ENCODE measurements at places on chromosomes 3 and 15.

DNA sequence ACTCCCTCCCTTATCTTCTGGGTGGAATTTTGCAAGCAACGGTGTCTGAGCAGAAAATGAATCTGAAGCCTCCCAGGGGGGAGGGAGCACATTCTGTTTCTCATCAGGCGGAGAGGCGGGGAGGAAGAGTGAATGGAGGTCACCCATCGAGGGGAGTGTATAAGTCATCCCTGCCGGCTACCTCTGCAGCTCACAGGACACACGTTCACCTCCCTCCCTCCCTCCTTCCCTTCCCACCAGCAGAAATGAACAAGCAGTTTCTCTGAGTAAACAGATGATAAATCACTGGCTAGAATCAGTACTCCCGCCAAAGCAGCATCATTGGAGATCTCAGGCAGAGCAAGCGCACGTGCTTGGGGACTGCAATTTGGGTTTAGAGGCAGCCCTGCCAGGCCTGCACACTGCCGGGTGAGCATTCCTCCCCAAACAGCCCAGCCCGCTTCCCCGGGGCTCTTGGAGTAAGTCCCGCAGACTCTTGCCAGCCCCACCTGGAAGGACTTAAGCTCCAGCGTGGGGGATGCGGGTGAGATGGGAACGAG is 38.3 kb downstream of the CPN2 start:
- no peak for DNase-seq

- DNase-seq = no peak
These were observed 247.1 kb downstream of the CHST2 start for GRCh38 chr3:143366672-143367071.

DNA sequence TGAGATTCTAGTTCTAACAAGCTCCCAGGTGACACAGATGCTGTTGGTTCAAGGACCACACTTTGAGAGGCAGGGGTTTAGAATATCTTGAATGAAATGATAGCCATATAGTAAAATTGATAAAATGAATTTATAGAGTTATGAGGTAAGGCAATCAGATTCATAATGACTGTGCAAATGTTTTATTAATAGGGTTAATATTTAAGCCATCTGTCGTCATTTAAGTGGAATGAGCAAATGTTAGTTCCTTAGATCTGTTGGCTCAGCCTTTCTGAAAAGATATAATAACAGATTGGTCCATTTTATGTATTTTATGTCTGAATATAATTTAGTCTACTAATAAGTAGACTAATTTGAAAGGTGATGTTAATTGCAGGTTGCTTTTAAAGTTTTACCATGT is 12.9 kb downstream of the REC114 start:
- no peak for DNase-seq

DNA sequence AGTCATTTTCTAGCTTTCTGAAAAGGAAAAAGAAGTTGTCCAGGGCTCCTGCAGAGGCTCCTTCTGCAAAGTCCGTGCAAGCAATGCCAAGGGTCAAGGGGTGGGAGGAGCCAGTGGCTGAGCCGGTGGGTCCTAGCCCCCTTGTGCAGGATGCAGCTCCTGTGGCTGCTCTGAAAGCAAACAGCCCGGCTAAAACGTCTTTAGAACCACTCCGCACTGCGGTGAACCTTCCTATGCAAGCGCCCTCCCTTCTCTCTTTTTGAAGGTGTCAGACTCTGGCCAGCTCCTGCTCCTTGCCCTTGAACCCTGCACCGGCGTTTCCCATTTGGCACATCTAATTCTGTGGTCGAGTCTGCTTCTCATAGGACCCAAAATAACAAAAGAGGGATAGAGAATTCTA is 183.1 kb downstream of the UACA start:
- no peak for DNase-seq

- DNase-seq = no peak
These were observed 93.6 kb downstream of the APBA2 start for GRCh38 chr15:28979208-28979841.

DNA sequence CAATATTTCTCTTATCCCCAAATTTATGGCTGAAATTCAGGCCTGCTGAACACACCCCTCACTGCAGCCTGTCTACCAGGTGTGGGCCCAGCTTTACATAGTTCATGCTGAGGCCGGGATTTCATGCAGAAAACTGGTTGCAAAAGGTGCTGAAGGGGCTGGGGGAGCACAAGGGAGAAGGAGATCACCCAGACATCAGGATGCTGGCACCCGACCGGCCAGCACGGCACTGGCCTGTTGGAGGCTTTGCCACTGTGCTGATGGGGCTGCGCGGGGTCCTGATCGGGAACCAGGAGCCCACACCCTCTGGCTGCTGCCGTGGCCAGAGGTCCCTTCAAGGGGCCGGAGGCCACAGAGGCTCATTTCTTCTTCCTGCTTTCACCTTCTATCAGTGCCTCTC is 177.9 kb upstream of the C2CD4B start:
- DNase-seq = no peak

DNA sequence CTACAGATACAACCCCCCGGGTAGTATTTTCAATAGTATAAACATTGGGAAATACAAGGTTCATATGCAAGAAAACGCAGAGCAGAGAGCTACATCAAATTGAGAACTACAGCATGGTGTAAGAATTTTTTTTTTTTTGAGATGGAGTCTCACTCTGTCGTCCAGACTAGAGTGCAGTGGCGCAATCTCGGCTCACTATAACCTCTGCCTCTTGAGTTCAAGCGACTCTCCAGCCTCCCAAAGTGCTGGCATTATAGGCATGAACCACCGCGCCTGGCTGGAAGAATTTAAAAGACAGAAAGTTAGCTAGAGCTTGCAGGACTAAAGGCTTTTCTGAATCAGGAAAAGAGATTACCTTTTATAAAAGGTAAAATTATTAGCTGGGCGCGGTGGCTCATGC is 42.0 kb downstream of the PIGB start:
- DNase-seq = no peak

GRCh38 chr15:79093352-79093935 is 2.9 kb upstream of the RASGRF1 start:
- no peak for DNase-seq

- DNase-seq = no peak
These were observed 79.6 kb downstream of the NR2E3 start for GRCh38 chr15:71889947-71890346.

- DNase-seq = no peak
These were observed 17.4 kb upstream of the ACAP2 start for GRCh38 chr3:195460091-195460713.

DNA sequence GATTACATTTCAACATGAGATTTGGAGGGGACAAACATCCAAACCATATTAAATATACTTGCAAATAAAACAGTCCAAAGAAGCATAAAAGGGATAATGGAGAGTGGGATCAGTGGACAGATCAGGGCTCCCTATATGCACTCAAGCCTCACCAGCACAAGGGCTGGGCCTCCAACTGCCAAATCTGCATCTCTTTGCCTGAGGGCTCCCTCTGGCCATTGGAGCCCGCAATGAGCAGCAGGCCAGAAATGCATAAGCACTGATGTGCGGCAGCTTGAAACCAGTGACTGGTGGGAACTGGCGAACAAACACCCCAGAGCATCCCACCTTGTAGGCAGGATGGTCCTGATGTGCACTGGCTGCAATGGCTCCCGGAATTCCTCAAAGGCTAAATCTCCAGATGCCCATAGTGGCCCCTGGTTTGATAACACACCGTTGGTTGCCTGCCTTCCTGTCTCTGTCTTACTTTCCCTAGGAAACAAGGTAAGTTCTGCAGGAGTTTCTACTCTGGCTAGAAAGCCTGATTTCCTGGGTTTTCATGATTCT is 55.9 kb upstream of the POMGNT2 start:
- no peak for DNase-seq

DNA sequence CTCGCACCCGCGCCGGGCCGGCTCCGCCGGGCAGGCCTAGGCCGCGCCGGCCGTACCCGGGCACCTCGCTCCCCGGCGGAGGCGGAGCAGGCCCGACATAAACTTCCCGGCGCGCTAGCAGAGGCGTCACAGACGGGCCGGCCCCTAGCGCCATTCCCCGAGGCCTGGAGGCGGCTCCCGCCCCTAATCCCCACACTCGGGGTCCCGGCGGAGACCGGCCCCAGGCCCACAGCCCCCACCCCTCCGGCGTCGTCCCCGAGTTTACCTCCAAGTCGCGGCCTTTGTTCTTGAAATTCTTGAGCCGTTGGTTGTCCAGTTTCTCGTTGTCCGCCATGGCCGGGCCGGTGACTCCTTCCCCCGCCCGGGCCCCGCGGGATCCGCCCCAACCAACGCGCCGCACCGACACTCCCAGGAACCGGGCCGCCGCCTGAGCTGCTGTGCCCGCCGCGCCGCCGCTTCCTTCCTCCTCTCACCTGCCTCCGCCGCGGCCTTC is 376 bp downstream of the KPNA4 start:
- peak; percentile 69 for DNase-seq

- DNase-seq = peak; percentile 43
These were observed 33.0 kb upstream of the TEX264 start for GRCh38 chr3:51637941-51638471.

DNA sequence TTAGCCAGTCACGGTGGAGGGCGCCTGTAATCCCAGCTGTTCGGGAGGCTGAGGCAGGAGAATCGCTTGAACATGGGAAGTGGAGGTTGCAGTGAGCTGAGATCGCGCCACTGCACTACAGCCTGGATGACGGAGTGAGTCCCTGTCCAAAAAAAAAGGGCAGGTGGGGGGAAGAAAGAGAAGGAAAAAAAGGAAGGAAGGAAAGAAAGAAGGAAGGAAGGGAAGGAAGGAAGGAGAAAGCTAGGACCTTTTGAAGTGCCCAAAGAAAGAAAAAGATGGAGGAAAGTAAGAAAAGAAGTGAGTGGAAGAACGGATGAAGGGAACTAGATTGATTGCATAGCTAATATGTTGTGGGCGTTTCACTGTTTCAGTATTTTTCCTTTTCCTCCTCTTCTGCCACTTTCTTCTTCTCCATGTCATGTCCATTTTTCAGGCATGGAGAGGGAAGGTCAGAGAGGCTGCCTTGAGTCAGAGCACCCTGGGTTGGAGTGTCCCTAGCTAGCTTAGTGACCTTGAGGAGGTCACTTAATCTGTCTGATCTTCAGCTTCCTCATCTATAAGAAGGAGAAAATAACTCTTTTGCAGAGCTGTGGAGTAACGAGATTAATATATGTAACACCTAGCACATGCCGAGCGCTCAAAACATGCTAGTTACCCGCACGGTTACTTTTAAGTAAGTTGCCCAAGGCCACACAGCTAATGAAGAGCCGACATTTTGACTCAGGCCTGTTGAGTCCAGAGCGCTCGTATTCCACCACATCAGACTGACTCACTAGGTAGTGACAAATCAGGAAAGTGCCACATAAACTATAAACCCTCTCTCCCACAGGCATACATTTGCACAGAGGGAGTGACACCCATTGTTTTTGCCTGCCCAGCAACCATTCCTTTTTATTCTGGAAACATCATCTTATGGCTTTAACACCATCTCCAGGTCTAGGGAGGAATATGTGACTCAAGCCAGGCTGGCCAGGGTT is 42.2 kb downstream of the BHLHE40 start:
- DNase-seq = peak; percentile 60

- DNase-seq = no peak
These were observed 19.3 kb upstream of the ZNF770 start for GRCh38 chr15:35007397-35007796.

DNA sequence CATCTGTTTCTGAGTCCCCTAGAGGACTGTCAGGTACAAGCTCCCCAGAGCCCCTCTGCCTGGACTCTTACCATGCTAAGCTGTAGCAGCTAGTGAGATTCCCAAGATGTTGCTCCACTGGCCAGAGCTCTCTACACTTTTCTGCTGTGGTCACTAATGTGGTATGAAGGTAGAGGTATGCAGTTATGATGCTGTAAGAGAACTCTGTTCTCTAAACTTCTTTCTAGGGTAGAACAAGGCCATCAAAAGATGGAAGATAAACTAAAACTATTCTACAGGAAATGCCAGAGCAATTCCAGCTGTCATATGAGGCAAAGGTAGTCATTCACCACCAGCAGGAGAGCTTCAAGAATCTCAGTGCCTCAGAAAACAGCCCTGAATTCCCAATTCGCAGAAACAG is 517.4 kb upstream of the ARRDC4 start:
- no peak for DNase-seq

DNA sequence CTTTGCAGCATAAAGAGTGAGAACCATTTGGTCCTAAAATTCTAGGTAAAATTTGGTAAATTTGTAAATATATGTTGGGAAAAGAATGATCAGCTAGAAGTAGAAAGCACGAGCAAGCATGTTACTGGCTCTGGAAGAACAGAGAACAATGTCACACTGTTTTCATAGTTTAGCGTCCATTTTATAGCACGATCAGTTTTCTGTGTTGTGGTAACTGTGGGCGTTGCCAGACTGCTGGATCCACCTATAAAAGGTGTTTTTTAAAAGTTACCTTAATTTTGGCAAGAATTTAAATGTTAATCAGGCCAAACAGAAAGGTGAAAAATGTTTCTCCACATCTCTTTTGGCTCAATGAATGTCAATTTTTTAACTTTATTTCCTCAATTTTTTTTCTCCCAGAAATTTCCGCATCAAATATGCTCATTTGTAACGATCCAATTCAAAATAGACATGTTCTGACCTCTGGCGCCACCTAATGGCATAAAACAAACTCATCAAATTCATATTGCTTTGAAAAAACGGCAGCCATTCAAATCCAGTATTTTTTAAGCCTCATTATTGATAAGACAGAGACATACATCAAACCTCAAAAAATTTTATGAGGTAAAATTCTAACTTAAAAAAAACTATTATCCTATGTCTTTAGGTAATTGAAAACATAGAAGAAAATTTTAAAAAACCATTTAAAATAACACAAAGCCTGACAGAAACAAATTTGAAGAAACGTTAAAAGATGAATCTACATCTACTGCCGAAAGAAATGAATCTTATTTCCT is 5.5 kb upstream of the GP5 start:
- DNase-seq = peak; percentile 42

GRCh38 chr3:48034000-48034516 is 17.8 kb upstream of the MAP4 start:
- no peak for DNase-seq

DNA sequence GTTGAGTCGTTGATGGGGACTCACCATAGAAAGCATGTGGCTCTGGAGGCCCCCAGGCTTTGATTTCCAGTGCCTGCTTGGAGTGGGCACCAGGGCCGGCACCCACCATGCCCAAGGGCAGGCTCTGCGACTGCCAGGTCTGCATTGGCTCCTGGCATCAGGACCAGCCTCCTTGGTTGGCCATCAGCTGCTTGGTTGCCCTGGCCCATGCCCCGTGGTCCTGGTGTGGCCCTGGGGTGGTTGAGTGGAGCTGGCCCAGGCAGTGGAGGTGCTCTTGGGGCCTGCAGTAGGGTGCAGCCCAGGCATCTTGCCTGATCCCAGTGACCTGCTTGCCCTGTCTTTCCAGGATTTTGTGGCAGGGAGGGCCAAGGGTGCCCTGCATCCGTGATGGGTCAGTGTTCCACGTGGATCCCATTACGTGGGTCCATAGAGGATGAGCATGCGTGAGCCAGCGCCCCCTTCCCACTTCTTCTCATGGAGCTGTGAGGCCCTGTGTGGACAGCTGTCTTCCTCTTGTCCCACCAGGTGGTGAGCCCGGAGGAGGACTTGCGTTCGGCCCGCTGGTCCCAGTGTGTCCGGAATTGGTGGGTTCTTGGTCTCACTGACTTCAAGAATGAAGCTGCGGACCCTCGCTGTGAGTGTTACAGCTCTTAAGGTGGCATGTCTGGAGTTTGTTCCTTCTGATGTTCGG is 187.0 kb downstream of the UBE3A start:
- DNase-seq = no peak
